ENCODE measurements at places on chromosomes 5 and 9.

DNA sequence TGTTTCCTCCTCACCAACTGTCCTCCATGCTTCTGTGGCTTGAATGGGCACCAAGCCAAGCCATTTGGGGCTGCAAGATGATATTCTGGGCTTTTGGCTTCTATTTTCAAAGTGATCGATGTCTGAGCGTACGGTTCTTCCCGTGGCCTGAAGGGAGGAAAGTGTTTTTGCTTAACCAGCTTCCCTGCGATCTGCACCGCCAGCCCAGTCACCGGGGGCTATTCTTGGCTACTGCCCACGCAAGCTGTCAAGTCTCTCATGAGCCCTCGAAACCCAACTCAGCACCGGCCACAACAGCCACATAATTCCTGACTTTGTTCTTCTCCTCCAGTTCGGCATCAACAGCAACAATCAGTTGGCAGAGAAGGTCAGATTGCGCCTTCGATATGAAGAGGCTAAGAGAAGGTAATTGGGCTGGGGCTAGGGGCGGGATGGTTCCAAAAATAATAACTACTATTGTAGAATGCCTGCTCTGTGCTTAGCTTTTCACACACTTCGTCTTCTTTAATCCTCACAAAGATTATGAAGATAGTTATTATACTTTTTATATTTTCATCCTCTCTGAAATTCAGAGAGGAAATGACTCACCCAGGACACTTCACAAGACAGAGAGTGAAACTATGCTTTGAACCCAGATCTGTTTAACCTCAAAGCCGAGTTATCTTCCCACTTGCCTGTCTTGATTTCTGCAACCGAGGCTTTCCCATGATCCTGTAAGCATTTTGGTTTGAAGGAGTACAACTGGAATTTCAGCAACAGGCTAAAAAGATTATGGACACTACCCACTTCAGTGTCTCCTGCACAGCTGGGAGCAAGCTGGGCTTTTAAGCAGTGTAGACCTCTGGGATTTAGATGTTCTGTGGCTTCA, 76.4 kb upstream of the RARS1 start:
- no peak for DNase-seq

- no peak for DNase-seq
Observed at GRCh38 chr9:91558879-91559278, 135.2 kb upstream of the NFIL3 start.

GRCh38 chr9:109914280-109915027, 134.5 kb downstream of the PALM2AKAP2 start:
- no peak for DNase-seq

GRCh38 chr9:119986713-119987112, 593.3 kb downstream of the CDK5RAP2 start:
- DNase-seq: no peak

GRCh38 chr9:2411459-2412215, 209.9 kb upstream of the VLDLR start:
- DNase-seq: no peak
